Uterus (tissue), 4 donors: ENCODE measurements at places on chromosomes 6 and 20.

DNA sequence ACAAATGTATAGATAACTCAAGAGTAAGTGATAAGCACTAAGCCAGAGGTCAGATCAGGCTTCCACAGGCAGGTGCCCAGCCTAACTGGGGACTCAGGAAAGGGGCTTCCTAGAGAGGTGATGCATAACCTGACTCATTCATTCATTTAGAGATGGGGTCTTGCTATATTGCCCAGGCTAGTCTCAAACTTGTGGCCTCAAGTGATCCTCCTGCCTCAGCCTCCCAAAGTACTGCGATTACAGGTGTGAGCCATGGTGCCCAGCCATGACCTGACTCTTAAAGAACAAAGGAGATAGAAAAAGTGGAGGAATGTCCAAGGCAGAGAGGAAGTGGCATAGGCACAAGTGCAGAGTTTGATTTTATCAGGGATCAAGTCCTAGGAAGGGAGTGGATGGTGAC is 41.9 kb downstream of the GJA10 start:
- no peak overlapping the region for H3K4me3 ChIP-seq
- no peaks in the 10 kb centered on the region for H3K36me3 ChIP-seq
- no peaks in the 10 kb centered on the region for H3K4me1 ChIP-seq

DNA sequence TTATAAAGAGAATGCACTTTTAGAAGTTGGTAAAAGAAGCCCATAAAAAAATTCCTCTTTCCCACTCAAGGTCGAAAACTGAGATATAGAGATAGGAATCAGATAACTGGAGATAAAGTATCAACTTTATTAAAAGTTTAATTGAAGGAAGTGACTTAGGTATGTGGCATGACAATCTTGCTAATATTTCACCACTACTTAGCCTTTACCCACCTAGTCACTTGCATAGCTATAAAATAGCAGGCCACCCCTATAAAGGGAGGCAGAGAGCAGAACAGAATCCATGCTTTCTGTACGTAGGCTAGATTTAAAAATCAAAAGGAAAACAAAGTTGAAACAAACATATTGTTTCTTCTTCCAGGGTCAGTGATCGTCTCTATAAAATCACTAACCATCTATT is 13.2 kb upstream of the TBC1D32 start:
- DNase-seq: no peak
- H3K4me1 ChIP-seq: no peaks in the 10 kb centered on the region
- H3K27ac ChIP-seq: no peak overlapping the region
- H3K4me3 ChIP-seq: no peak overlapping the region
- H3K36me3 ChIP-seq: no peaks in the 10 kb centered on the region

DNA sequence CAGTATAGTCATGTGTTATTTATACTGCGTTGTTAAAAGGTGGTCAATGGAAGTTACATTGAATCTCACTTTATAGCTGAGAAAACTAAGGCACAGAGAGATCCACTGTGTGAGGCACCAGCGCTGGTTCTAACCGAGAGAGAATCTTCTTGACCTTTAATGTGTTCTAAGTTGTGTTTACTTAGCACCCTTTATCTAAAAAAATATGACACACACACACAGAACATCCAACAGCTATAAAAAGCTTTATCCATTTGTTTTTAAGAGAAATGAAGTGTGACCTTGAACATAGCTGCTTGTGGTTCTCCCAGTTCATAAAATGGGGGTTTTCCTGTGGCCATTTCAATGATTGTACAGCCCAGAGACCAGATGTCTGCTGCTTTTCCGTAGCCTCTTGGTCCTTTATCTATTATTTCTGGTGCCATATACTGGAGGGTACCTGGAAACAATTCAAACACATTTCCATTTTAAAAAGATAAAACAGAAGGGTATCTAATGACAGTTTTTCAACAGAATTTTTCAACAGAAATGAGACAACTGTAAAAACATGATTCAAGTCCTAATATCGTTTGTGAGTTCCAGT is 54.8 kb upstream of the MAP7 start:
- no peaks in the 10 kb centered on the region for H3K27me3 ChIP-seq
- H3K4me1 ChIP-seq: peaks cover 8% of the 10 kb centered on the region
- no peak for DNase-seq
- H3K4me3 ChIP-seq: no peak overlapping the region

DNA sequence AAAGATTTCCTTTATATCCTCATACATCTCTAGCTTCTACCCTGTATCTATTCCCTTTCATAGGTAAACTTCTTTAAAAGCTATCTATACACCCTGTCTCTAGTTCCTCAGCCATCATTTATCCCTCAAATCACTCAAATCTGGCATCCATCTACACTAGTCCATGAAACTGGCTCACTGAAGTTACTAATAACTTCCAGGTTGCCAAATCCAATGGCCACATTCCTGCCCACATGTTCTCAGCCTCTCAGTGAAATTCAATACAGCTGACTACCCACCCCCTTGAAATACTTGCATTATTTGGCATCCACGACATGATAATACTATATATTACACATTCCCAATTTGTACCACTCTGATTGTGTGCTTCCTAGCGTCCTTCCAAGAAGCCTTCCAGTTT is 8.7 kb downstream of the REPS1 start:
- no peak overlapping the region for H3K27ac ChIP-seq
- H3K4me3 ChIP-seq: no peak overlapping the region
- no peaks in the 10 kb centered on the region for H3K27me3 ChIP-seq

DNA sequence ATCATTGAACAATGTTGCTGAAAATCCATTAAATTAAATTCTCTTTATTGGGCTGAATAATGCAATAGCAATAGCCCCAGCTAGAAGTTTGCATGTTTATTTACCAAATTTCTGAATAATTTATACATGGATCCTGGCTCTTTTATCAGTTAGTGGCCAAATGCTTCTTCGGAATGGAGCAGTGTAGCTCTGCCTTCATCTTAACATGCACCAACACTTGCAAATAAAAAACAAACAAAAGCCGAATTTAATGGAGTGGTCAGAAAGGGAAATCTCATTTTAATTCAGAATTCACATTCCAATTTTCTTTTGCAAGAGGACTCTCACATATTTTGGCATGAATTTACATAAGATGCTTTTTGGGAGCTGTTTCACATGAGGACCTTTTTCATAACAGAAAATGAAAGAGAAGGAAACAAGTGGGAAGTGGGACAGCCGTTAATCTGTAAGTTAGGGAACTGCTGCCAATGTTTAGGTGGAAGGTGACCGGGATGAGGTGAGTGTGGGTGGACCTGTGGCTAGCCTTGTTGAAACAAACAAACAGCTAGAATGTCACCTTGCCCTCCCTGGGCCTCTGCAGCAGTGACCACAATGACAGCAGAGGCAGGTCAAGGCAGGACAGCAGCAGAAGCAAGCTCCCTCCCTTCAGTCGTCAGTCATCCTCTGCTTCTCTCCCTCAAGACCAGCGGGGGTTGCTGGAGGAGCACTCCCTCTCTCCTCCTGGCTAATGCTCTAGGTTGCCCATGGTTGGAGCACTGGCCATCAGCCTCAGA is 73.2 kb downstream of the INSM1 start:
- H3K4me1 ChIP-seq: no peaks in the 10 kb centered on the region
- H3K27ac ChIP-seq: no peak overlapping the region
- H3K36me3 ChIP-seq: no peaks in the 10 kb centered on the region
- DNase-seq: no peak

DNA sequence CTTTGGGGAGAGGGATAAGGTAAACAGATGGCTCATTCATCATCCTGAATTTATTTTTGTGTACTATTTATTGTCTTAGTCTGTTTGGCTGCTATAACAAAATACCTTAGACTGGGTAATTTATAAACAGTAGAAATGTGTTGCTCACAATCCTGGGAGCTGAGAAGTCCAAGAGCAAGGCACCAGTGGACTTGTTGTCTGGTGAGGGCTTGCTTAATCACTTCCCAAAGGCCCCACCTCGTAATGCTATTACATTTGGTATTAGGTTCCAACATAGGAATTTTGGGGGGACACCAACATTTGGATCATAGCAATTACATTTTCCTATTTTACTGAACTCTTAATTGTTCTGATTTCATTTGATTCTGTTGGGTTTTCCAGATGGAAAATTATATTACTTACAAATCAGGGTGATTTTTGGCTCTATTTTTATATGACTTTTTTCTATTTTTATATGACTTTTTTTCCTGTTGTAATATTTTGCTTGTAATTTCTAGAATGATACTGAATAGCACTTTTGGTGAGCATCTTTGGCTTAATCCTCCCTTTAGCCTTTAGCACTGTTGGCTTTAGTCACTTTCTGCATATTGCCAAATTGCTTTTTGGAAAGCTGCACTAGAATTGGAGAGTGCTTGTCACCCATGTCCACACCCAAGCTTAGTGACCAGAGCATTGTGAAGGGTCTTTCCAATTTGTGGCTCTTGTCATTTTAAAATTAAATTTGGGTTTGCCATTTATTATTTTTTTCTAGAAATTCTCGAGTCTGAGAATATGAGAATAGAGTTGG is 43.7 kb upstream of the TULP4 start:
- peaks cover 5% of the 10 kb centered on the region for H3K4me1 ChIP-seq
- H3K27me3 ChIP-seq: no peaks in the 10 kb centered on the region
- H3K27ac ChIP-seq: peak overlapping the region; percentile 24
- no peaks in the 10 kb centered on the region for H3K36me3 ChIP-seq
- DNase-seq: no peak
- no peak overlapping the region for H3K4me3 ChIP-seq

- no peak for DNase-seq
- peaks cover 2% of the 10 kb centered on the region for H3K4me1 ChIP-seq
- H3K27me3 ChIP-seq: no peaks in the 10 kb centered on the region
- no peaks in the 10 kb centered on the region for H3K36me3 ChIP-seq
- H3K27ac ChIP-seq: peak overlapping the region; percentile 76
- no peak overlapping the region for H3K4me3 ChIP-seq
Observed at GRCh38 chr20:15047042-15047441, 709.6 kb upstream of the FLRT3 start.

GRCh38 chr6:162613310-162613709 is 114.3 kb downstream of the PRKN start:
- no peak overlapping the region for H3K4me3 ChIP-seq
- H3K4me1 ChIP-seq: no peaks in the 10 kb centered on the region
- no peak for DNase-seq
- H3K27ac ChIP-seq: no peak overlapping the region
- H3K27me3 ChIP-seq: no peaks in the 10 kb centered on the region
- H3K36me3 ChIP-seq: no peaks in the 10 kb centered on the region

GRCh38 chr6:109360791-109361190 is 21.5 kb downstream of the CD164 start:
- H3K36me3 ChIP-seq: no peaks in the 10 kb centered on the region
- no peak overlapping the region for H3K27ac ChIP-seq
- no peaks in the 10 kb centered on the region for H3K27me3 ChIP-seq
- H3K4me3 ChIP-seq: no peak overlapping the region
- no peaks in the 10 kb centered on the region for H3K4me1 ChIP-seq
- DNase-seq: no peak

DNA sequence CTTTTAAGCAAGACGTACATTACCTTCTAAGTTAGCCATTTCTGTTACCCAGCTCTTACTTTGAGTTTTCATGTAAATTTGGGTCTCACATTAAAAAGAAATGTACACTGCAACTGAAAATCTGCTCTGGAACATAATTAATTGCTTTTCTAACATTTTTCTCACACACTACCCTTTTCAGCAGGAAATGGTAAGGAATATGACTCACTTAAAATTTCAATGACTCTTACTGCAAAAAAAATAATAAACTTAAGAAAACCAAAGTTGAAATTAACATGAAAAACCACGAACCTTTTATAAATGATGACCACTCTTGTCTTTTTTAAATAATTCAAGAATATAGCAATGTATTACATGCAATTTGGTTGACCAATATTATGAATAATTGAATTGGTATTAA is 1.3 kb downstream of the CGA start:
- no peak overlapping the region for H3K27ac ChIP-seq
- H3K4me1 ChIP-seq: no peaks in the 10 kb centered on the region
- DNase-seq: no peak
- no peaks in the 10 kb centered on the region for H3K27me3 ChIP-seq
- no peak overlapping the region for H3K4me3 ChIP-seq
- H3K36me3 ChIP-seq: no peaks in the 10 kb centered on the region

DNA sequence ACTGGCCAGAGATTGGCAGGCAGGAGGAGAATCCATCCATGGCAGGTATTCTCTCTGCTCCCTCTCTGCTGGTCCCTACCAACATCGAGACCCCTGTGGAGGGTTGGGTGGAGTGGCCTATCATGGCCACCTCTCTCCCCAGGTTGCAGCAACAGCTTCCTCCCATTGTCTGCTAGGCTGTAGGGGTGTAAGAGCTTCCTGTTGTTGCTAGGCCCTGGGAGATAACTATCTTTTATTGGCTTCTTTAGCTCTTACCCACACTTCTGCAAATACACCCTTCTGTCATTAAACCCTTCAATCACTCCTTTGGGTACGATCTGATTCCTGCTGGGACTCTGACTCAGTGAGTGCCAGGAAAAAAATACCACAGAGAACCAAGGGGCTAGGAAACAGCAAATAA is 66.6 kb upstream of the FAM184A start:
- no peak for DNase-seq
- no peak overlapping the region for H3K4me3 ChIP-seq
- H3K4me1 ChIP-seq: peaks cover 11% of the 10 kb centered on the region
- H3K36me3 ChIP-seq: no peaks in the 10 kb centered on the region
- H3K27me3 ChIP-seq: no peaks in the 10 kb centered on the region

GRCh38 chr6:90222724-90223198 is 73.9 kb downstream of the BACH2 start:
- no peak overlapping the region for H3K27ac ChIP-seq
- no peak overlapping the region for H3K4me3 ChIP-seq
- no peaks in the 10 kb centered on the region for H3K27me3 ChIP-seq
- no peak for DNase-seq
- no peaks in the 10 kb centered on the region for H3K36me3 ChIP-seq
- peaks cover 14% of the 10 kb centered on the region for H3K4me1 ChIP-seq

- no peak overlapping the region for H3K4me3 ChIP-seq
- no peak for DNase-seq
- H3K4me1 ChIP-seq: no peaks in the 10 kb centered on the region
- no peak overlapping the region for H3K27ac ChIP-seq
- no peaks in the 10 kb centered on the region for H3K27me3 ChIP-seq
Observed at GRCh38 chr20:14785065-14785743, 447.8 kb upstream of the FLRT3 start.

- no peak overlapping the region for H3K4me3 ChIP-seq
- no peaks in the 10 kb centered on the region for H3K36me3 ChIP-seq
- peak overlapping the region; percentile 78 for H3K27ac ChIP-seq
Observed at GRCh38 chr6:16736856-16737775, 24.1 kb downstream of the ATXN1 start.

- no peaks in the 10 kb centered on the region for H3K36me3 ChIP-seq
- no peak for DNase-seq
- H3K4me1 ChIP-seq: no peaks in the 10 kb centered on the region
Observed at GRCh38 chr6:8321671-8322404, 113.5 kb downstream of the SLC35B3 start.

DNA sequence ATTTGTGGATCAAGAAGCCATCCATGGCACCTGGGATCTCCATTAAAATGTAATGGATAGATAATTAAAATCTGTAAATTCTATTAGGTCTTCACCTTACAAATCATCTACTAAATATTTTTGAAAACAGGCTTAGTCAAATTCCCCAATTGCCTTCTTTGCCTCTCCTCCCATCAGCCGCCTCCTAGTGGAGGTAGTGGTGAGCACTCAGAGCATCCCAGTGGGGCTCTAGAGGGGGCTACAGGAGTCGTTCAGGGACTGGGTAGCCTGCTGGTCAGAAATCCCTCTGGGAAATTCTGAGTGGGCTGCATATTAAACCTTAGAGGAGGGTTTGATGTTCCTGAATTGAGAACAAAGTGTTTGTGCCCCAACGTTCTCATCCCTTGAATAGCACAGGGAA is 20.8 kb upstream of the PAX1 start:
- H3K27ac ChIP-seq: no peak overlapping the region
- H3K4me3 ChIP-seq: no peak overlapping the region
- no peaks in the 10 kb centered on the region for H3K36me3 ChIP-seq
- H3K27me3 ChIP-seq: no peaks in the 10 kb centered on the region

GRCh38 chr20:37915434-37915787 is 12.5 kb downstream of the VSTM2L start:
- H3K4me1 ChIP-seq: peaks cover 9% of the 10 kb centered on the region
- no peaks in the 10 kb centered on the region for H3K36me3 ChIP-seq
- no peak for DNase-seq
- no peak overlapping the region for H3K27ac ChIP-seq
